ENCODE measurements at places on chromosomes 12 and 14. TPM values are rescaled to one million over a fixed set of nuclear protein-coding genes. Genes with fewer than 3 reads are reported as not detected.

TMCC3 gene
- 0.29 TPM for total RNA-seq

ATL1 gene
- total RNA-seq, result 1.3 TPM

SYNDIG1L gene
- not detected for total RNA-seq

NANOG gene
- total RNA-seq, result not detected

FOXG1 gene
- total RNA-seq, result not detected

VDR gene
- total RNA-seq, result 69.8 TPM

PIANP gene
- total RNA-seq, result not detected

ABHD12B gene
- total RNA-seq, result not detected

KLRF2 gene
- total RNA-seq, result not detected

OR5AU1 gene
- total RNA-seq, result not detected

SNX6 gene
- total RNA-seq, result 67.8 TPM

KRT83 gene
- not detected for total RNA-seq

WNT1 gene
- total RNA-seq, result 1.2 TPM

KRT73 gene
- not detected for total RNA-seq

KRT3 gene
- total RNA-seq, result not detected

RERG gene
- not detected for total RNA-seq

ZC3H14 gene
- total RNA-seq, result 50.5 TPM

OR4Q3 gene
- total RNA-seq, result not detected

RTN1 gene
- total RNA-seq, result not detected

FOXM1 gene
- total RNA-seq, result 155 TPM

IAPP gene
- not detected for total RNA-seq

BEGAIN gene
- 1.8 TPM for total RNA-seq

MAX gene
- 130 TPM for total RNA-seq

RGS6 gene
- 3.1 TPM for total RNA-seq

BDKRB2 gene
- total RNA-seq, result not detected

FLVCR2 gene
- total RNA-seq, result 5.8 TPM

NRIP2 gene
- total RNA-seq, result not detected

BATF gene
- 81.3 TPM for total RNA-seq

AKAP6 gene
- total RNA-seq, result 0.82 TPM

SRSF5 gene
- total RNA-seq, result 335 TPM

NGB gene
- total RNA-seq, result not detected

OTX2 gene
- total RNA-seq, result not detected

GLIPR1L1 gene
- not detected for total RNA-seq
